ENCODE measurements at places on chromosomes 13 and 19. TPM values are rescaled to one million over a fixed set of nuclear protein-coding genes. Genes with fewer than 3 reads are reported as not detected.

- no peaks in the 10 kb centered on the region for H3K4me1 ChIP-seq
- no peak overlapping the region for H3K27ac ChIP-seq
- H3K4me3 ChIP-seq = no peak overlapping the region
- H3K27me3 ChIP-seq = peaks cover 5% of the 10 kb centered on the region
- no peak for DNase-seq
- H3K36me3 ChIP-seq = no peaks in the 10 kb centered on the region
These were observed 246.4 kb upstream of the ZNF507 start for GRCh38 chr19:32098968-32099367.

- DNase-seq = no peak
- H3K27me3 ChIP-seq = no peaks in the 10 kb centered on the region
- H3K4me3 ChIP-seq = no peak overlapping the region
These were observed 332.7 kb downstream of the OXGR1 start for GRCh38 chr13:96661612-96662011.

DNA sequence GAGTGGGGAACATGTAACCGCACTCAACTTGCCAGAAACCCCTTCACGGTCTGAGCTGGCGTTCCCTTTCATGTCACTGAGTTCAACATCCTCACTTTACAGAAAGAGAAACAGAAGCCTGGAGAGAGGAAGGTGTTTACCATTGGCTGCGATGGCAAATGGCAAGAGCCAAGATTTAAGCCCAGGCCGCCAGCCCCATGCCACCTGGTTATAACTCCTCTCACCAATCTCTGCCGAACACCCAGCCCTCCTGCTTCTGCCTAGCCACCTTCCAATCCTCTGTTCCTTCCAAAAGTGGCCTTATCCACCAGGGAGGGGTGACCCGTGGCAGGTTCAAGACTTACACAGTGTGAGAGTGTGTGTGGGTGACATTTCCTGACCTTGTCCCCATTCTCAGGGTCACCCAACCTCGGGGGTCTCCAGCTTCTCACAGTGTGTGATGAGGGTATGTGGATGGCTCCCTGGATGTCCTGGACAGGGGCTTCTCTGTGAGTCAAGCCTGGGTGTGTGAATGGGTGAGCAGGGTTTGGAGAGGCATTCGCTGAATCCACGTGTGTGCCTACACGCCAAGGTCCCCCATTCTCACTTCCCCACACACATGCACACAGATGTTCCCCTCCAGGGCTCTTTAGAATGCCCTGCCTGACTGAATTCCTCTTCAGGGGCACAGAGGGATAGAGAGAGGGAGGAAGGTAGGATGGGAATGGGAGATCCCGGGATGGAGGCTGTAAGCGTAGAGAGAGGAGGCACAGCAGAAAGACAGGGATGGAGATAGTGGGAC, 1.2 kb downstream of the CADM4 start:
- no peak for DNase-seq
- H3K27ac ChIP-seq = no peak overlapping the region
- peaks cover 32% of the 10 kb centered on the region for H3K27me3 ChIP-seq
- H3K36me3 ChIP-seq = no peaks in the 10 kb centered on the region
- peaks cover 6% of the 10 kb centered on the region for H3K4me1 ChIP-seq

DNA sequence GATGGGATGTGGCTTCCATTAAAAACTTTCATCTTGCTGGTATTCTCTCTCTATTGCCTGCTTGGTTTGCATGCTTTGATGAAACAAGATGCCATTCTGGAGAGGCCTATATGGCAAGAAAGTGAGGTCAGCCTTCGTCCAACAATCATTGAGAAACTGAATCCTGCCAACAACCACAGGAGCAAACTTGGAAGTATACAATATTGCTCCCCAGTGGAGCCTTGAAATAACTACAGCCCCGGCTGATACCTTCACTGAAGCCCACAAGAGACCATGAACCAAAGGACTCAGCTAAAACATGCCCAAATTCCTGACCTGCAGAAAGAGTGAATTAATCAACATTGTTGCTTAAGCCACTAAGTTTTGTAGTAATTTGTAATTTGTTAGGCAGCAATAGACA, 82.5 kb upstream of the FGF14 start:
- no peaks in the 10 kb centered on the region for H3K4me1 ChIP-seq
- no peaks in the 10 kb centered on the region for H3K27me3 ChIP-seq
- no peak overlapping the region for H3K4me3 ChIP-seq
- no peak for DNase-seq
- no peaks in the 10 kb centered on the region for H3K36me3 ChIP-seq

GRCh38 chr19:43754253-43754502, 584 bp downstream of the SMG9 start:
- H3K36me3 ChIP-seq = no peaks in the 10 kb centered on the region
- H3K27ac ChIP-seq = peak overlapping the region; percentile 99
- H3K4me1 ChIP-seq = peaks cover 7% of the 10 kb centered on the region
- H3K4me3 ChIP-seq = peak overlapping the region; percentile 83

GRCh38 chr19:11881151-11881800, 6.3 kb upstream of the ZNF69 start:
- H3K4me1 ChIP-seq = no peaks in the 10 kb centered on the region
- H3K27ac ChIP-seq = no peak overlapping the region
- peak; percentile 82 for DNase-seq
- H3K4me3 ChIP-seq = no peak overlapping the region
- no peaks in the 10 kb centered on the region for H3K36me3 ChIP-seq

DNA sequence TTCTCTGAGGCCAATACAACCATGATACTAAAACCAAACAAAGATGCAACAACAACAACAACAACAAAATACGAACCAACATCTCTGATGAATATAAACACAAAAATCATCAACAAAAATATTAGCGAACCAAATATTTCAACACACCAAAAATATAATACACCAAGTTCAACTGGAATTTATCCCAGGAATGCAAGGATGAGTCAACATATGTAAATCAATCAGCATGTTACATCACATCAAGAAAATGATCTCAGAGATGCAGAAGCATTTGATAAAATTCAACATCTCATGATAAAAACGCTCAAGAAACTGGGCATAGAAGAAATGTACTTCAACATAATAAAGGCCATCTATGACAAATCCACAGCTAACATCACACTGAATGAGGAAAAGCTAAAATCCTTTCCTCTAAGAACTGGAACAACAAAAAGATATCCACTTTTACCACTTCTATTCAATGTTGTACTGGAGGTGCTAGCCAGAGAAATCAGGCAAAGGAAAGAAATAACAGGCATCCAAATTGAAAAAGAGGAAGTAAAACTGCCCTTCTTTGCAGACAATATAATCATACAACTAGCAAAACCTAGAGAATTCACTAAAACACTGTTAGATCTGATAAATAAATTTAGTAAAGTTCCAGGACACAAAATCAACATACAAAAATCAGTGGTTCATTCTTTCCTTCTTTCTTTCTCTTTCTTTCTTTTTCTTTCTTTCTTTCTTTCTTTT, 2448.7 kb upstream of the PCDH20 start:
- no peaks in the 10 kb centered on the region for H3K27me3 ChIP-seq
- H3K36me3 ChIP-seq = no peaks in the 10 kb centered on the region
- no peak overlapping the region for H3K27ac ChIP-seq
- no peak for DNase-seq
- no peaks in the 10 kb centered on the region for H3K4me1 ChIP-seq

DNA sequence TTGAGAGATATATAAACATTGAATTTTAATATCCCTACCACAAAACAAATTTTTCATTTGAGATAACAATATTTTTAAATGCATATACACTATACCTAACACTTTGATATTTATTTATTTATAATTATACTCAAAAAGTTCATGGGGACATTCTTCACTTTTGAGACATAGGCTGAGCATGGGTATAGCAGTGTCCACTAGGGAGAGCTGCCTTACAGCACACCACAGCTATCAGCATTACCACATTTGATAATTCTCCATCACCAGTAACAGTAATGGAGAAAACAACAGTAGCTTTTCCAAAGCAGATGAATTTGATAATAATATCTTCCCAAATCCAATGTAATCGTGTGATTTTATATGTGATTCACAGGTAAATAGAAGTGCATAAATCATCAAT, 626.1 kb downstream of the DACH1 start:
- H3K27ac ChIP-seq = no peak overlapping the region
- no peak overlapping the region for H3K4me3 ChIP-seq
- H3K27me3 ChIP-seq = no peaks in the 10 kb centered on the region
- peak; percentile 15 for DNase-seq
- no peaks in the 10 kb centered on the region for H3K4me1 ChIP-seq
- no peaks in the 10 kb centered on the region for H3K36me3 ChIP-seq

DNA sequence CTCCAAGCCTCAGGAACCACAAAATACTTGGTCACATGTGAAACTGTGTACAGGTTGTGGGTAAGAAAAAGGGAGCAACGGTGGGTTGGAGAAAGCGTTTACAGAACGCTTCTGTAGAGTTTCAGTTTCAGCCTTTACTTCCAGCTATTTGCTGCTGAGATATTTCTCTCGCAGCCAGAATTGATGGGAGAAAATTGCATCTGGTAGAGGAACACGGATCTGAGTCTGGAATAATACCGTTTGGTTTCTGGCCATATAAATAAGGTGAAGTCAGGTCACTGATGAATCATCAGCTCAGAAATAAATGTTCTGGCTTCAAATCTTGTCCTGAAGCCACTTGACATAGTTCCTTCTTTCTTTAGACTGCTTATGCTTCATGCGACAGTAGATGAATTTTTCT, 20.3 kb upstream of the RFC3 start:
- H3K27me3 ChIP-seq = no peaks in the 10 kb centered on the region
- H3K4me3 ChIP-seq = no peak overlapping the region
- H3K36me3 ChIP-seq = no peaks in the 10 kb centered on the region
- no peak overlapping the region for H3K27ac ChIP-seq

GRCh38 chr19:49132974-49133609, 13.7 kb downstream of the PPFIA3 start:
- H3K4me1 ChIP-seq = peaks cover 6% of the 10 kb centered on the region
- no peaks in the 10 kb centered on the region for H3K36me3 ChIP-seq
- H3K27me3 ChIP-seq = no peaks in the 10 kb centered on the region
- no peak overlapping the region for H3K27ac ChIP-seq
- DNase-seq = peak; percentile 17

DNA sequence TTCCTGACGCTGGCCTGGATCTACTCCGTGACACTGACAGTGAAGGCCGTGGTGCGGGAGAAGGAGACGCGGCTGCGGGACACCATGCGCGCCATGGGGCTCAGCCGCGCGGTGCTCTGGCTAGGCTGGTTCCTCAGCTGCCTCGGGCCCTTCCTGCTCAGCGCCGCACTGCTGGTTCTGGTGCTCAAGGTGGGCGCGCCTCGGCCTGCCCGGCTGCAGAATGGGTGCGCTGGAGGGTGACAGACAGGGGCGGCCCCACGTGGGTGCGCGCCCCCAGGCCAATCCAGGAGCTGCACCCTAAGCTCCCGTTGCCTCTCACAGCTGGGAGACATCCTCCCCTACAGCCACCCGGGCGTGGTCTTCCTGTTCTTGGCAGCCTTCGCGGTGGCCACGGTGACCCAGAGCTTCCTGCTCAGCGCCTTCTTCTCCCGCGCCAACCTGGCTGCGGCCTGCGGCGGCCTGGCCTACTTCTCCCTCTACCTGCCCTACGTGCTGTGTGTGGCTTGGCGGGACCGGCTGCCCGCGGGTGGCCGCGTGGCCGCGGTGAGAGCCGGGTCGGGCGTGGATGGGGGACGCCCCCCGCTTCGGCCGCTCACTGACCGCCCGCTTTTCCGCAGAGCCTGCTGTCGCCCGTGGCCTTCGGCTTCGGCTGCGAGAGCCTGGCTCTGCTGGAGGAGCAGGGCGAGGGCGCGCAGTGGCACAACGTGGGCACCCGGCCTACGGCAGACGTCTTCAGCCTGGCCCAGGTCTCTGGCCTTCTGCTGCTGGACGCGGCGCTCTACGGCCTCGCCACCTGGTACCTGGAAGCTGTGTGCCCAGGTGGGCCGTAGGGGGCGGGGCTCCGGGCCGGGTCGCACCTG, 7.2 kb downstream of the ABCA7 start:
- no peaks in the 10 kb centered on the region for H3K4me1 ChIP-seq
- no peak for DNase-seq
- no peaks in the 10 kb centered on the region for H3K27me3 ChIP-seq
- H3K27ac ChIP-seq = no peak overlapping the region
- no peaks in the 10 kb centered on the region for H3K36me3 ChIP-seq

DNA sequence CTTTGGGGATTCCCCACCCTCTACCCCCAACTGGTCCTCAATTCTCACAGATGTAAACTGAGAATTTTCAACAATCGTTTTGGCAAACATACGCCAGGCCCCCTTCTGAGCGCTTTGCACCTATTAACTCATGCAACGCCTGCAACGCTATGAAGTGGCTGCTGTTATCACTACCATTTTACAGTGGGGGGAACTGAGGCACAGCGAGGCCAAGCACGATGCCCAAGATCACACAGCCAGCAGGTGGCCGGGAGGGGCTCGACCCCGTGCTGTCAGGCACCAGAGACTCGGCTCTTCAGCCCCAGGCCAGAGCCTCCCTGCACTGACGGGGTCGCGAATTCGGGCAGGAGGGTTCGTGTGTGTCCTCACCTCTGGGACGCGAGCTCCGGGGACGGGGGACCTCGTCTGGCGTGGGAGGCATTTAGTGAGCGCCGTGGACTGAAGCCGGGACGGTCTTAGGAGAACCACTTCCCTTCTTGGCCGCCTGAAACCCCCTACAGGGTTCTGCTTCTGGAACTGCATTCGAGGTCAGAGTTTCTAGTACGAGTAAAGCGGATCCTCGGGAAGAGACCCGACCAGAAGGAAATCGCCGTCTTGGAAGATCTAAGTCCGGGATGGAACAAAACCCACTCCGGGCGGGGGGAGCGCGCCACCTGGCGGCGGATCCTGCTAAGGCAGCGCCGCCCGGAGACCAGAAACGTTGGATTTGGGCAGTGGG, 21.0 kb downstream of the ZNF114 start:
- no peaks in the 10 kb centered on the region for H3K27me3 ChIP-seq
- no peaks in the 10 kb centered on the region for H3K4me1 ChIP-seq
- H3K27ac ChIP-seq = no peak overlapping the region
- H3K4me3 ChIP-seq = peak overlapping the region; percentile 26

The SH3GL1 gene
- 87.2 TPM for total RNA-seq

The ZNF709 gene
- 3.6 TPM for total RNA-seq

The NFIX gene
- total RNA-seq = not detected

The LILRB5 gene
- total RNA-seq = not detected

The HIPK4 gene
- total RNA-seq = 0.18 TPM

The TLE2 gene
- 95.9 TPM for total RNA-seq

The CD79A gene
- total RNA-seq = 0.11 TPM

The PLIN5 gene
- total RNA-seq = 4.5 TPM

The MYDGF gene
- total RNA-seq = 47.9 TPM

The EFNB2 gene
- 11.1 TPM for total RNA-seq

Data from cardiac muscle cell (in vitro differentiated cells and primary cell).